Stimulated activated CD8-positive, alpha-beta memory T cell treated with anti-CD3 and anti-CD28 coated beads, Interleukin-4, amount 100 ng/mL, for 24 hours (primary cell): ENCODE measurements at places on chromosomes 4 and X.

DNA sequence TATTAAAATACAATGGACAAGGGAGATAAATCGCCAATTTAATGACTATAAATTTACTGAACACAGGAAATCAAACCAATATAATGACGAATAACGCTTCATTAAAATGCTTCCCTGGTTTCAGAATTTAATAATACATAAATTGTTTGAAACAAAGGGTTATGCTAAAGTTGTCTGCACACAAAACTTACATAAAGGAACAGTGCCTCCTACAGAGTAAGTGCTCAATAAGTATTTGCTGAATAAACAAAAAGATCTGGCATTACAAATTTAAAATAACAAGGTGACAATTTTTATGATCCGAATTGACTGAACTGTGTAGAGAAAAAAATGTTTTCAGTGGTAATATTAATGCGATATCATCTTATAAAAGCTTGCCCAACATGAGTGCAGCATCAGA, 69.6 kb downstream of the NOCT start:
- no peak for DNase-seq

DNA sequence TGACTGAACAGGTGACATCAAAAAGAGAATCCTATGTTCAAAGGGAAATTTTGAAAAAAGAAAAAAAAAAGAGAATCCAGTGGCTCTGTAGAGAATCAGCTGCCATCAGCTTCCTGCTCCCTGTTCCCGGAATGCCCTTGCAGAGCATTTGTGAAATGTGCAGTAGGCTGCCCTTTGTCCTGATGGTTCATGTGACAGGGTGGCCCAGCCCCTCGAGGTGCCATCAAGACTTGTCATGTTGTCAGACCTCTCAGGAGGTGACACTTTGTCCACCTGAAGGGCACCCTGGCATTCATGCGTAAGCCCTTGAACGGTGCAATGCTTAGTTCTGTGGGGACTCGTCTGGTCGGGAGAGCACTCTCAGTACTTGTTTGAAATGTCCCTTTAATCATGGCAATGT, 71.4 kb downstream of the CLDN34 start:
- no peak for DNase-seq

DNA sequence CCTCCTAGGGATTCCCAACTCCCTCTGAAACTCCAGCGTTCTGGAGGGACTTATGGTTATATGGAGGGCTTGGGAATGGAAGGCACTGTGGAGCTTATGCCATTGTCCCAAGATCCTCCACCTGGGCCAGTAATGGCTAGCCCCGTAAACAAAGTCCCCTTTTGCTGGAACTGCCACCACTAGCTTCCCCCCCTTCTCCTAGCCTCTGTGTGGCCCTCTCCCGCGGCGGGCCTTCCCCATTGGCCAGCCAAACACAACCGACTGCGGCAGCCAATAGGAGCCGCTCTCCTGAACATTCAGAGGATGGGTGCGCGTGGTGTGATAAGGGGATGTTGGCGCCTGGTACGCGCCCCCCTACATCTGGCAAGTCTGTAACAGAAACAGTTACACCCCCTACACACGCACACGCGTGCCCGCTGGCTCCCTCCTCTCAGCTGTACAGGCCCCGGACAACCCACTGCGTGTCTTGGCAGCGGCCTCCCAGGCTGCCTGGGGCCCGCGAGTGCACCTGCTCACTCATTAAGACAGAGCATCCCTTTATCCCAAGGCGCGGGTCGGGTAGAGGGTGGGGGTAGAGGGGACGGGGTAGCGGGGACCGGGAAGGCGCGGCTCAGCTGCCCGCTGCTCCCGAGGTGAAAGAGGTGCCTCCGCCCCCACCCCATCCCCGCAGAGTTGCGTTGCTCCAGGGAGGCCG, 863 bp upstream of the RAB33A start:
- DNase-seq = peak; percentile 34

DNA sequence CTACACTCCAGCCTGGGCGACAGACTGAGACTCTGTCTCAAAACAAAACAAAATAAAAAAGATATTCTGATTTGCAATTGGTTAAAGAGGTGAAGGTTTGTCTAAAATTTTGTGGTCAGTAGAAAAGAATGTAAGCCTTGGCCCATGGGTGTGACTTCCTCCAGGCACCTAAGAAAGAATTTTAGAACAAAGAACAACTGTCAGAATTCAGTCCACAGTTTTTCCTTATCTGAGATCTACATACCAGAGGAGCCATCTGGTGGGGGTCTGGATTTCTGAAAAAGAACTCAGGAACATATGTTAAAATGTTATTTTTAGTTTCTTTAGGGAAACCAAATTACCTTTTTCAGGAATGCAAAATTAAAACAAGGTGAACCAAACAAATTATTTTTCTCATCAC, 434.1 kb downstream of the ANKRD50 start:
- no peak for DNase-seq

DNA sequence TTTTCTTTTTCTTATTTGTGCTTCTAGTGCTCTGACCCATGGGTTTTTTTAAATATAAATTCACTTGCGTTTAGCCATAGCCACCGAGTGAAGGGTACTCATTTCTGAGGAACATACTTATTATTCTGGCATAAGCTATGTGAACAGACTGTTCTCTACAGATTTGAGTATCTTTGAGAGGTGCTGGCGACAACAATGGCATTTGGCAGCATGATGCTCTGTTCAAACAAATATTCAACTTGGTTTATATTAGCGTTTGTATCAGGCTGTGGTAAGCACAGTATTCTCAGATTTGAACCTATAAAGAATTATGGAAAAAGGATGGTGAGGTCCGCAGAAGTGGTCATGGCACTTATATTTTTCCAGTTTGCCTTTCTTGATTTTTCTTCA, 108.7 kb upstream of the LIMCH1 start:
- no peak for DNase-seq

DNA sequence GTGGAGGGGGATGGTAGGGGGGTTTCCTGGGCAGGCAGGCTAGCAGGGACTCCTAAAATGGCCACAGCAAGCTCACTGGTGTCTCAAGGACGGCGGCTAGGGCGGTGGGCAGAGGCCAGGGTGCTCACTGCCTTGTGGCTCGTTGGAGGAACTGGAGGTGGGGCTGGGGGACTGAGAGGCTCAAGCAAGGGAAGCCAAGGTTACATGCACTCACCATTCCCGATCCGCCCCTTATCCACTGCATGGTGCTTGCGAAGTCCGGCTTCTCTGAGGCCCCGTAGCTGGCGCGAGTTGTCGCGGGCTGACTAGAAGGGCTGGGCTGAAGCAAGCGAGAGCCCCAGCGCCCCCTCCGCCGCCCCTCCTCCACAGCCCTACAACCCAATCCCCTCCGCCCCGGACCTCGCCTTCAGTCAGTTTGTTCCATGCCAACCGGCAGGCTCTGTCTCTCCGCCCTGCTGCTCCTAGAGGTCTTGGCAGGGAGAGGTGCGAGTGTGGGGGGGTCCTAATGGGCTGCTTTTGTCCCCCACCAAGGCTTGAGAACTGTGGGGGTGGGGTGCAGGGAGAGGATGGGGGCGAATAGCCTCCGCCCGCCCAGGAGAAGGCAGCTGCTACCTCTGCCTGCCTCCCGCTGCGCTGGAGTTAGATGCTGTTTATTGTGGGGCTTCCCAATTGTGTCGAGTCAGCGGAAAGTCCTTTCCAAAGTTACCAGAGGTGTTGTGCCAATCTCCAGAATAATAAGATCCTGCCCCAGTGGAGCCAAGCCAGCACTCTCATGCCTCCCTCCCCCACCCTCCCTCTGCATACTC, at the start of gene ARHGEF9:
TSS of gene ARHGEF9 (minus strand) at position 313 of the 806 bp plus-strand sequence. CDS start at position 244, 69 bp downstream.
- DNase-seq = no peak
